ENCODE measurements at places on chromosomes 1 and 21.

DNA sequence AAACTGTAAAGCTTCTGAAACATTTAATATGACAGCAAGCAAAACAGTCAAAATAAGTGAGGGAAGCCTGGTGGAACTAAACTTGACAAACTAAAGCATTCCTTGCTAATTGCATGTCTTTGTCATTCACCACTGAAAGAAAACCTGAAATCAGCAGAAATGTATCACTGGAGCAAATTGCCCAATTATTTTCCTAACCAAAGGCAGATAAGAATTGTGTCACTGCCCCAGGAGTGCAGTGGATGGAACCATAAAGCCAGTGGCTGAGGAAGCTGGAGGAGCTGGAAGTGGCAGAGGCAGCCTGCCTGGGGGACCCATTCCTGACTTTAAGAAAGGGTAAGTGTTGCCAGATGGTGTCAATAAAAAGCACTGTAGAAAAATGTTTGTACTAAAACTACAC is 2.7 kb upstream of the SLC30A10 start:
- DNase-seq = no peak

GRCh38 chr1:119917304-119918055 is 21.2 kb upstream of the ADAM30 start:
- no peak for DNase-seq

DNA sequence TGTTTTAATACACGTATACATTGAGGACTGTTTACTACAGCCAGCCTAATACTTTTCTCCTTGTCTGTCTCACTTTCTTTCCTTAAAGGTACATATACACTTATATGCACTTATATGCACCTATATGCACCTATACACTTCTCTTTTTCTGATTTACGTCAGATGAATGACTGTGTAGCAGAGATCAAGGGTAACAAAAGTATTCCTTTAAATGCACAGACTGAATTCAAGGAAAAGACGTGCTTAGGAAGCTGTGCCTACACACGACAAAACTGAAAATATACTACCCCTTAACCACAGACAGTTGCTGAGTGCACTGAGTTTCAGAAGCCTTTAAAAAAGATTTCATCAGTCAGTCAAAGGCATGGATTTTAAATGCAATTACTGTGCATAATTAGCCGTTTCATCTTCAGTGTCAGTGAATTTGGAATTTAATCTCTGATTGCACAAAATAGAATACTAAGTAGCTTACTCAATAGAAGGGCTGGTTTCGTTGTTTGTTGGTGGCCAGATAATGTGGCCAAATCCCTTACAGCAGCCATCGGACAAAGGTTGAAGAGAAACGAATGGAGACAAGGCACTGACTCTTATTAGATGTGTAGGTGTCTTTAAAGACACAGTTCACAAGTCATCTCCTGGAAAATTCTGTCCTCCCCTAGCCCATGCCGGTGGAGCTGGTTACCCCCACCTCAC is 38.3 kb upstream of the TARBP1 start:
- no peak for DNase-seq

- peak; percentile 14 for DNase-seq
Measured at GRCh38 chr1:183598386-183598785, 8.1 kb upstream of the NCF2 start.

DNA sequence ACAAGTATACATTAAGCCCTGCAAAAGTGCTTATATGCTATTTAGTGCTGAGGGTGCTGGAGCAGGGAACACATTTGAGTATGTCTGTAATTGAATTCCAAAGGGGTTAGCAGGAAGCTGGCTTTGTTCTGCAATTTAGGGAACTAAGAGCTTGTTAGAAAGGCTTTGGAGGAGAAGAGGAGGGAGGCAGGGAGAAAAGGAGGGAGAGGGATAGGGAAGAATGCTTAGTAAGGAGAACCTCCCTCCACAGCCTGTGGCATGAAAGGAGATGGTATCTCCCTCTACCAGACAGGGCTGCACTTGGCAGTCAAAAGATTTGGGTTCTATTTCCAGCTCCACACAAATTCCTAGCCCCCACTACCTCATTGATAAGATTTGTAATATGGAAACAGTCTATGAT is 217.8 kb downstream of the DAB1 start:
- no peak for DNase-seq

DNA sequence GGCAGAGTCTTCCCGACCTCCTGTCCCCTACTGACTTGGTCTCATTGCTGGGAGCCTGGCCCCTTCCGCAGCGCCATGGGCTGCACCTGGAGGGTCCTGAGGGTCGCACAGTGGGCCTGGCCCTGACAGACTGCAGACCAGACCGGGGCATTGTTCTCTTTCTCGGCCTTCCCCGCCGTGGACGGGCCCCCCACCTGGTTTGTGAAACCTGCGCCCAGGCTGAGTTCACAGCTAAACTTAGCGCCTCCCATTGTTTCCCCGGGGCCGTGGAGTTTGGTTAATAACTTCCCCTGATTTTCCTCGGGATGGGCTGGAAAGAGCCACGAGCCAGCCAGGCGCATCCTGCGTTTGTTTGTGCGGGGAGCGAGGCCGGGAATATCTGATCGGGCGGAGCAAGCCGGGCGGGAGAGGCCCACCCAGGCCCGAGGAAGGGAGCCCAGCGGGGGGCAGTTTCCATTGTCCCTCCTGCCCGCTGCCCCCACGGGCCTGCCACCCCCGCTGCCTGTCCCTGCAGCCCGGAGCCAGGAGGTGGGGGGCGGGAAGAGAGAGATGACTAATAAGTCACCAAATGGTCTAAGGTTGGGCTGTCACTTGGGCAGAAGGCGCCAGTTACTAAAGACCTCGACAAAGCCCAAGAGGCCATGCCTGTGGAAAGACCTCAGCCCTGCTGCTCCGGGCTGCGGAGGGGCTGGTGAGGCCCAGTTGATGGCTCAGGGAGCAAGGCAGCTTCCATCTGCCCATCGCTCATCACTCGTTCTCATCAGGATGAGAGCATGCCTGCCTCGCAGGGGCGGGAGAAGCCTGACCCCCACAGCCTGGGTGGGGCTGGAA is 39.0 kb upstream of the ARHGEF16 start:
- no peak for DNase-seq

DNA sequence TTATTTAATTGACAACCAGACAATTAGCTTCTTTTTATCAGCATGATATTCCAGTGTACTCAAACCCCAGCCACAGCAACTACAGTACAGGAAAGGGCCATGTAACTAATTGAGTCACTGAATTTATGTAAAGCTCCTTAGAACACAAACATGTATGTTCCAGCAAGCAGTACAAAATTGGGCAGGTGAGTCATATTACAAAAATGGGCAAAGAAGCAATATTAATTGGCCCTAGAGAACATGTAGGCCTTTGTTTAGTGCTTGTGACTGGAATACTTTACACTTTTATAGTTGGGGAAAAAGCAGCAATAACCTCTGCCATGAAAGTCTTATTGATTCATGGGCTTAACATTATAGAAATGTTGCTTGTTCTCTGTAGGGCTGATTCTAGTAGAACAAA is 31.8 kb downstream of the CLEC20A start:
- no peak for DNase-seq

All from hindlimb muscle (tissue), 1 donor.